PC-3 (cell line): ENCODE measurements at places on chromosomes 12 and 14. TPM values are rescaled to one million over a fixed set of nuclear protein-coding genes. Genes with fewer than 3 reads are reported as not detected.

The PTPRQ gene
- total RNA-seq, result 0.07 TPM in 1 of 2 replicates, not detected in the other

The TAS2R20 gene
- total RNA-seq, result 0.11 and 0.46 TPM in 2 replicates

The CELA1 gene
- total RNA-seq, result not detected in 2 replicates

The ANO2 gene
- not detected in 2 replicates for total RNA-seq

The ADCY6 gene
- total RNA-seq, result 19.0 and 24.4 TPM in 2 replicates

The VWF gene
- not detected in 2 replicates for total RNA-seq

The CFAP54 gene
- 0.77 and 1.1 TPM in 2 replicates for total RNA-seq

The FSCB gene
- total RNA-seq, result 0.12 and 0.15 TPM in 2 replicates

The OR4E2 gene
- total RNA-seq, result not detected in 2 replicates

The PLD4 gene
- 0.04 TPM in 1 of 2 replicates, not detected in the other for total RNA-seq
